ENCODE measurements at places on chromosomes 12 and 14.

DNA sequence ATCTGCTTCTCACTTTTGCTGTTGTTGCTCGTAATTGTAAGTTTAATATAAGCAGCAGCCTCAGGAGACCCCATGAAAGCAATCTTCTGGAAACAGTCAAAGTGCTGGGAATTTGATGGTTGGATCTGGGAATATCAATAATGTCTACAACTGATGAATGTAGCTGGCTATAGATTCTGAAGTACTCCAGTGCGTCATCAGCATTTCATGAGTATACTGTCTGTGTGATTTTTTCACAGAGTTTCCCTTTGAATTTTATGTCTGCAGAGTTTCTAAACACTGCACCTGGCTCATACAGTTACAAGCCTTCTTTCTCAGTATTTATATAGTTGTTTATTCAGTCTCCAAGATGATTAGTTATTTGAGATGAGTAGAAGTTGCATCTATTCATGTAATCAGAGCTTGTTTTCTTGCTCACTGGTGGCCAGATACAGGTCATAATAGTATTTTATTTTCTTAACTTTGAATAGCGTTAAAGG is 222.3 kb downstream of the RAD51B start:
- no peak for DNase-seq

GRCh38 chr12:34302131-34302885 is 280.0 kb downstream of the ALG10 start:
- no peak for DNase-seq

GRCh38 chr12:106584104-106585064 is 1.6 kb downstream of the RFX4 start:
- no peak for DNase-seq

GRCh38 chr12:31519511-31519910 is 71.4 kb downstream of the DENND5B start:
- no peak for DNase-seq

DNA sequence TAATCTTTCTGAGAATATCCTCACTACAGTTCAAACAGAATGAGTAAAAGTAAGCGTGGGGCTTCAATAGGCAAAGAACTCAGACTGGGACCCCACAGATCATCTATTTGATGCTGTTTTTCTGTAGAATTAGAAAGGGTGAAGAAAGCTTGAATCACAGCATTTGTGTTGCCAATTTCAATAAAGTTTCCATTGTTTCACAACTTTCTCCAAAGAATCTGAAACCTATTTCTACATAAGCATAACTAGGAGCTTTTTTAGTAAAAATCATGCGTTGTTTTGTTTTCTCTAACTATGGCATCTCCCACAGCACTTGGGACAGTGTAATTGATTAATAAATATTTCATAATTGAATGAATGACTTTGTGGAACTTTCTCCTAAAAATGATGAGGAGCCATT is 16.7 kb upstream of the NEDD1 start:
- DNase-seq, result no peak

GRCh38 chr12:88934163-88934747 is 354.0 kb upstream of the KITLG start:
- DNase-seq, result no peak
